ENCODE measurements at places on chromosomes 5 and 9.

DNA sequence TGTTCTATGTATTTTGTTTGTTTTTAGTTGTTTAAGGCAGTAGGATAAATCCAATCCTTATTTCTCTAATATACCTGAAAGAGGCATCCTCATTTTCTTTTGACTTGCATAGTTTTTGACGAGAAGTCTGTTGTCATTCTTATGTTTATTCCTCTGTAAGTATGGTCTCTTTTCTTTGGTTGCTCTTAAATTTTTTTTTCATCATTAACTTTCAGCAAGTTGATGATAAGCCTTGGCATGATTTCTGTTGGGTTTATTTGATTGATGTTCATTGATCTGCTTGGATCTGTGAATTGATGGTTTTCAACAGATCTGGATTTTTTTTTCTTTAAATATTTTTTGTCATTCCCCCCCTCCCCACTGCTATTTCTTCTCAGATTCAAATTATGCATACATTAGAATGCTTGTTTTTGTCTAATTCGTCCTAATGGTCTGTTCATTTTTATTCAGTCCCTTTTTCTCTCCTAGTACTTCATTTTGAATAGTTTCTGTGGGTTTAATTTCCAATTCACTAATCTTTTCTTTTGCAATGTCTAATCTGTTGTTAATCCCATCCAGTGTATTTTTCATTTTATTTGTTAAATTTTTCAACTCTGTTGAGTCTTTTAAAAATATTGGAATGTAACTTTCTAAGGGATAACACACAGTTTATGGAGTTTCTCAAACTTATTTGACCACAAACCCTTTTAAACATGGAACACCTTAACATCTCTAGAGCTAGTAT, 495.9 kb downstream of the CSNK1G3 start:
- DNase-seq: no peak

GRCh38 chr5:94374336-94374735, 244.1 kb downstream of the KIAA0825 start:
- no peak for DNase-seq

DNA sequence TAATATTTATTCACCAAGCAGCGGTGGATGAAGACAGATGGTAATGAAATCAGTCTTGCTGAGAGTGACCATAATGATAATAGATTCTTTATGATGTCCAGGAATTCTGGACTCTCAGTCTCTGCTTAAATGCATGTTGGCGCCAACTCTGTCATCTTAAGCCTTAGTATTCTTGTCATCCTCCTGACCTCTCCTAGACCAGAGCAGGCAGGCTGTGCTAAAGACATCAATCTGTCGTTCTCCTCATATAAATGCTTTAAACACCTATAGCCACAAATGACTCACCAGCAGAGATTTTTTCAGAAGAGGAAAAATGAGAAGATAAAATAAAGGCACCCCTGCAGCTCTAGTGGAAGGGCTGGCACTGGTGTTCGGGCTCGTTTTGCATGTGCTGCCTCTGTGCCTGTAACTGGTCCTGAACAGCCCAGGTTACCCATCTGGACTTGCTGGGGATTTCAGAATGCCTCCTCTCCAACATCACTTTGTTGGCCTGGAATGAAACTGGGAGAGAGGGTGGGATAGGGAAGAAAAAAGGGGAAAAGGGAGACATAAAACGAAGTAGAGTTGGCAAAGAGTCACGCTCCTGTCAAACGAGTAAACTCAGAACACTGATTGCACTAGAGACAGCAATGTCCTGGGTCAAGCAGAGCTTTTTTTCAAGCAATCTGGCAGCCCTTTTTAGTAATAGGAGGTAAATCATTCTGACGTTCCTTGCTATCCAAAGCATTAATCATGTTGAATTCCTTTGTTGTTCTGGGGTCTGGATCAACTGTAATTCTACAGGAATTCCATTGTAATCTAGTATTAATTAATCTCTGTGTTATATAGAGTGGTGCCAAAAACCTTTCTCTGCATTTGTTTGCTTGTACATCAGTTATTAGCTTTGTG, 195.5 kb upstream of the CLINT1 start:
- DNase-seq: no peak

DNA sequence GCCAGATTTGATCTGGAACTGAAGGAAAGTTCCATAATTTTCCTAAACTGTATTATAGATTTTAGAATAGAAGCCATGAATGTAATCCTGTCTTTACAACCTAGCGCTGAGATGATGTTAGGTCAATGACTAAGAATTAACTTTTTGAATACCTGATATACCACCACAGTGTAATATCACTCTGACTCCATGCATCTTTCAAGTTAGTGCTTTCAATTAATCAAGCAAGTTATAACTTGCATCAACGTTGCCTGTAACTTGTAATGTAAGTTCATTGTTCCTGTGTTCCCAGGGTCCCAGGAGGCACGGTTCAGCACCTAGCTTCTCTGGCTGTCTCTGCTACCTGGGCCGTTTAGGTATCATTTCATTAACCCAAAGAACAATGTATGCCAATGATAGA, 139.3 kb downstream of the CSNK1G3 start:
- DNase-seq: no peak
